ENCODE measurements at places on chromosomes 7 and 10.

DNA sequence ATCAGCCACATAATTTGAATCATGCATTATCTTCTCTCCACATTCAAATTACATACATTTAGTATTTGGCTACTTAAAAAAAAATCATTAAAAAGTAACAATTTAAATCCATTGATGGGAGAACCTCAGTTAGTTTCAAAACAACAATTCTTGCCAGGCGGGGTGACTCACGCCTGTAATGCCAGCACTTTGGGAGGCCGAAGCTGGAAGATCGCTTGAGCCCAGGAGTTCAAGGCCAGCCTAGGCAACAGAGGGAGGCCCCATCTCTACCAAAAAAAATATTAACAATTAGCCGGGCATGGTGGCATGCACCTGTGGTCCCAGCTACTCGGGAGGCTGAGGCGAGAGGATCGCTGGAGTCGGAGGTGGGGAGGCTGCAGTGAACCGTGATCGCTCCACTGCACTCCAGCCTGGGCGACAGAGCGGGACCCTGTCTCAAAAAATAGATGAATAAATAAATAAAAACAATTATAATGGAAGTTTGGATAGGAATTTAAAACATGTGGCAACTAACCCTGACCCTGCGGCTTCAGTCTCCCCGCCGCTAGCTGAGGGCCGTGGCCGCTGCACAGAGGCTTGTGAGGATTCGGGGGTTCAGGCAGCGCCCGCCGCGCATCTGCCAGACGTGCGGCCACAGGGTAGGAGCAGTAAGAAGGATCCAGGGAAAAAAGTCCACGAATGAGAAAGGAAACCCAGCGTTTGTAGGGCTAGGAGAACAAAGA is 1.1 kb upstream of the CSGALNACT2 start:
- no peak for DNase-seq

DNA sequence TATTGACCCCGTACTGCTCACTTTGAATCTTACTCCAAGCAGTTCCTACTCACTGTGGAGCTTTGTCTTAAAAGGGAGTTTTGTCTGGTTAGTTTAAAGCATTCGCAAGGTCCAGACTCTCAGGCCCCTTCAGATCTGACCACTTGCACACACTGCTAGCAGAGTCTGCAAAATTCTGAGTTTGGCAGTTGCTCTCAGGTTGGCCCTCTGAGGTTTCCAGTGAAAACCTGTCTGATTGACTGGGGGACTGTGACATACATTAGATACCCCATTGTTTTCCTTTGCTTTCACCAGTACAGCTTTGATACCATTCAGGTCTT is 149.2 kb downstream of the XPNPEP1 start:
- DNase-seq: no peak

GRCh38 chr7:158020706-158021095 is 566.9 kb downstream of the PTPRN2 start:
- DNase-seq: no peak

- DNase-seq: no peak
Observed at GRCh38 chr10:122259075-122259466, 12.0 kb upstream of the BTBD16 start.
